Stimulated activated CD4-positive, alpha-beta T cell treated with anti-CD3 and anti-CD28 coated beads, TNF-alpha, amount 100 ng/mL, for 4 hours (primary cell): ENCODE measurements at places on chromosomes 12 and 14.

DNA sequence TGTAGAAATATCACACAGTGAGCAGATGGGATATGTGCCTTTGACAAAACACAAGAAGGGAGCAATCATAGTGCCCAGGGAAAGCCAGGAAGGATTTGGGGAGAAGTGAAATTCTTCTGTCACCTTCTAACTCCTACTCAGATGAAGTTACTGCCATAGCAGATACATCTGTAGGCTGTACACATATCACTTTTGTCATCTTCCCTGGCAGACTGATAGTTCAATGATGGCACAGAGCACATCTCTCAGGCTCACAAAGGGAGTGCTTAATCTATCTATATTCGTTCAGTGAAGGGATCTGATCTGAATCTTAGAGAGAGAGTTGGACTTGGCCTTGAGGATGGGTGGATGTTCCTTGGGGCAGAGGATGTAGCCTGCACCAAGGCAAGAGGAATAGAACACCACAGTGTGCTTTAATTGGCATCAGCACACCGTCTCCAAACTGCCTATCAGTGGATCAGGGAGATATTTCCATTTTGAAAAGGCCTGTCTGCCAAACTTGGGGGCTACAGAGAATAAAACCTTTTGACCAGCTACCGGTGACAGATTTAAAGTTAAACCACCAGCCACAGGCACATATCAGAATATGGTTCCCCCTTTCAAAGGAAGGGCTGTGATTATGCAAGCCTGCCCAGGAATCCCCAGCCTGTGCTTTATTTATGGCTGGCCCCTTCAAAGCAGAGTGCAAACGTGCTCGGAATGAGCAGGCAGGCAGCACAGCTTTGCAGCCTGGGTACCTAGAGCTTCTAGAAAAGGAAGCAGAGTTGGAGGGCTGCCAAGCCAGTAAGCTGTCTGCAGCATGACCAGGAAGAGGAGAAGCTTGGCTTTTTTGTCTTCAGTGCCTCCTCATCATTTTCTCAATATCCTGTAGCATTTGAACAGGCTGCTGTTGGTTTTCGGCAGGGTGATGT is 165.5 kb upstream of the DYRK2 start:
- DNase-seq = peak; percentile 43

- DNase-seq = no peak
These were observed 110.0 kb downstream of the ADCK1 start for GRCh38 chr14:77909911-77910310.

- no peak for DNase-seq
These were observed 119.0 kb downstream of the ESR2 start for GRCh38 chr14:64174922-64175782.

DNA sequence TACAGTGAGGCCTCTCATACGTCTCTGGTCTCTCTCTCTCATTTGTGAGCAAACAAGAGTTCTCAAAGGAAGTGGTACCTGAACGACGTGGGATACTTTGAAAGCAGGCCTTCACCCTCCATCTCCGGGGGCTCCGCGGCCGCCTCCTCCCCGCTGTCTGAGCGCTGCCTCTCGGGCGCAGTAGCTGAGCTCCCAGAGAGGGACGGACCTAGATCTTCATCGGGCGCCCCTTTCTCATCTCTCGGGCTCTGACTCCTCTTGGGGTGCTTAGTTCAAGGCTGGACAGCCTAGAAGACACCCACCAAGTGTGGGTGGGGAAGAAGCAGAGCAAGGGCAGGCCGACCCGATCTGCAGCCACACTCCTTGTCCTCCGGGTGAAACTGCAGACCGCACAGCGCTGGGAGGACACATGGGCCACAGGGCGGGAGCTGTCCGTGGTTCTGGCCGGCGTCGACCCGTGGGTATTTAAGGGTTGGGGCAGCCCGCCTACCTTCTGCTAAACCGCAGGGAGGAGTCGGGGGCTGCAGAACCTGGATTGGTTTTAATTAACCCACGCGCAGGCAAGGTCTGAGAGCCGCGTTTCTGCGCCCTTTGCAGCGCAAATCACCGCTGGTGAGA is 92.7 kb downstream of the PAH start:
- DNase-seq = no peak

DNA sequence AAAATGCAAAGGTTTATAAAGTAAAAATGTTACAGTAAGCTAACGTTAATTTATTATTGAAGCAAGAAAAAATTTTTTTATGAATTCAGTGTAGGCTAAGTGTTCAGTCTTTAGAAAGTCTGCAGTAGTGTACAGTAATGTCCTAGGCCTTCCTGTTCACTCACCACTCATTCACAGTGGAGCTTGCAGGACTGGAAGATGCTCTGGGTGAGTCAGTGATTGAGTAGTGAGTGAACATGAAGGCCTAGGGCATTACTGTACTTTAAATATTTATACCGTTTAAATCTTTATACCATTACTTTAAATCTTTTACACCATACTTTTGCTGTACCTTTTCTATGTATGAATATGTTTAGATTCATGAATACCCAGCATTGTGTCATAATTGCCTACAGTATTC is 120.3 kb upstream of the SLC38A4 start:
- DNase-seq = no peak

GRCh38 chr14:100644383-100644782 is 57.2 kb upstream of the BEGAIN start:
- no peak for DNase-seq

DNA sequence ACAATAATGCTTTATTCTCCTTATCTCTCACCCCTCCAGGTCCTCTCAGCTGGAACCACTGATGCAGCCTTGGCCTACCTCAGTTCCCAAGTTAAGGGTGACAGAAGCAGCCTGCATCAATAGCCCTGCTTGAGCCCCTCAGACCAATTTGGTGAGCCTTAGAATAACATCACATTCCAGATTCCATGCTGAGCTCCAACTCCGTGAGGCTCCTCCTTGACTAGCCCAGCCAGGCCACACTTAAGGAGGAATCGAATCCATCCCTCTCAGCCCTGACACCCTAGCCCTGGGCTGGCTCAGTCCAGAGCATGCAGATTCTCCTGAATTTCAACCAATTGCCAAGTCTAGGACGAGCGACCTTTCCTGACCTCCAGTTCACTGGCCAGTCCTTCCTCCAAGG is 91.1 kb downstream of the ARMH4 start:
- DNase-seq = no peak
